Left ventricle myocardium inferior (tissue), 1 donor: ENCODE measurements at places on chromosomes 13 and 19. TPM values are rescaled to one million over a fixed set of nuclear protein-coding genes. Genes with fewer than 3 reads are reported as not detected.

DNA sequence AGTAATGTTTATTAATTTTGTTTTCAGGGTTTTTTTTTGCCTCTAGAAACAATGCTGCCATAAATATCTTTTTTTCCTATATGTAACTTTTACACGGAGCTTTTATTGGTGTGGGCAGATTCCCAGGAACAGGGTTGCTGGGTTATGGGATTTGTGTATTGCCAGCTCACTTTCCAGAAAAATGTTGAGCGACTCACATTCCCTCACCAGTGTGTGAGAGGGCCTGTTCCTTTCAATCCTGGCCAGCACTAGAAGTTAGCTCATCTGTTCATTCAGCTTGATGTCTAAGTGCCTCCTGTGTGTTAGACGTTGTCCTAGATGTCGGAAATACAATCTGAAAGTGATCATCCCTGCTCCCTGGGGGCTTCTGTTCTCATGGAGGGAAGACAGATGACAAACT lies 2.6 kb downstream of the ZNF71 start:
- DNase-seq: no peak

- DNase-seq: no peak
These were observed 2.0 kb upstream of the CCDC97 start for GRCh38 chr19:41307954-41308449.

DNA sequence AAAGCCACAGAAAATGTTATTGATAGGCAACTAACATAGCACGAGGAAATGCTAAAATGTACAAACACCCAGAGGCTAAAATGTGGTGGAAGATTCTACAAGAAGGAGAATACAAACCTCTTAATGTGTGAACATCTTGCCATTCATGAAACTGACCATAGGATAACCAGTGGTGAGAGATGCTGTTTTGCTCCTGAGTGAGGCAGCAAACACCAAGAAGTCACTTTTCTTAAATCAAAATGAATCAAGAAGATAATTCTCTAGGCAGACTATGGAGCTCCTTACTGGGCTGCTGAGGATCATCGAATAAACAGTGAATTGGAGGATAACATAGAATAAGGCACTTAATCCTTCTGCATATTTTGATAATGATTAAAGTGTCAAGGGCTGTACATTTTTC lies 375.4 kb upstream of the SLITRK6 start:
- no peak for DNase-seq

The NXNL1 gene
- 0.33 TPM for total RNA-seq

- DNase-seq: no peak
These were observed 446.4 kb downstream of the DCT start for GRCh38 chr13:94033098-94033497.

GRCh38 chr13:42600943-42601342 lies 27.0 kb downstream of the TNFSF11 start:
- DNase-seq: no peak

- no peak for DNase-seq
These were observed 24.3 kb downstream of the COL4A2 start for GRCh38 chr13:110331362-110331761.

DNA sequence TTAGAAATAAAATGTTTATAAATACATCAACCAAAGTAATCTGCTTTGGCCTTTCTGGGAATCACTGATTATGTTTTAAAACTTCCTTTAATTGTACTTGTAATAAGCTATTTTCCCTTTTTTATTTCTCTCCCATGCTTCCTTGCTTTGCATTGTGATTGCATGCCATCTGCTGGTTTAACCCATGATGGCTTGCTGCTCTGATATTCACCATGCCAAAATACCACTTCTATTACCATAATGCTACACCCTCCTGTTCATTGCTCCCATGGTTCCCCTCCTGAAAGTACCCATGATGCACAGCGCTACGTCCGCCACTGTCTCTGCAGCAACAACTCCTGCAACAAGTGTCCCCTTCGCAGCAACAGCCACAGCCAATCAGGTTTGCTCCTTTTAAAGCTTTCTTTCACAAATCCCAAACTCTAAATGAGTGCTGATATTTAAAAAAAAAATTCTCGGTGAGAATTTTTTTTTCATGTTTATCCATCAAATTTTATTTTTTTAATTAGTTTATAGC lies 67.7 kb upstream of the RAP2A start:
- no peak for DNase-seq

The HDGFL2 gene
- 22.8 TPM for total RNA-seq

The GSX1 gene
- total RNA-seq: not detected

DNA sequence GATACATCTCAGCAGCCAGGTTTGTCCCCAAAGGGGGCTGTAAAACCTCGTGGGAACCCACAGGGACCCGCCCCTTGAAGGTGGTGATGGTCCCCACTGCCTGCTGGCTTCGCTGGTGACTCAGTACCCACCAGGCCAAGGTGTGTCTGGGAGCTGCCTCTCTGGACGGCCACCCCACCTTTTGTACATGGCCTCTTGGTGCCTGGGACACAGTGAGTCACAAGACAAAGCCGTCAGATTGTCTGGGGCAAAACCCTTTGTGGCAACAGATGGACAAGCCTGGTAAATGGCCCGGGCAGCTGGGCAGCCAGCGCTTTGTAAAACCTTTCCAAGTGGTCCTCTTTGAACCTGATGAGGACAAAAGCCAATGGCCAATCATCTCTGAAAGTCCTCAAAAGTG lies 27.9 kb upstream of the KLF2 start:
- DNase-seq: no peak

GRCh38 chr19:50694815-50695145 lies 24.8 kb downstream of the SHANK1 start:
- DNase-seq: no peak

DNA sequence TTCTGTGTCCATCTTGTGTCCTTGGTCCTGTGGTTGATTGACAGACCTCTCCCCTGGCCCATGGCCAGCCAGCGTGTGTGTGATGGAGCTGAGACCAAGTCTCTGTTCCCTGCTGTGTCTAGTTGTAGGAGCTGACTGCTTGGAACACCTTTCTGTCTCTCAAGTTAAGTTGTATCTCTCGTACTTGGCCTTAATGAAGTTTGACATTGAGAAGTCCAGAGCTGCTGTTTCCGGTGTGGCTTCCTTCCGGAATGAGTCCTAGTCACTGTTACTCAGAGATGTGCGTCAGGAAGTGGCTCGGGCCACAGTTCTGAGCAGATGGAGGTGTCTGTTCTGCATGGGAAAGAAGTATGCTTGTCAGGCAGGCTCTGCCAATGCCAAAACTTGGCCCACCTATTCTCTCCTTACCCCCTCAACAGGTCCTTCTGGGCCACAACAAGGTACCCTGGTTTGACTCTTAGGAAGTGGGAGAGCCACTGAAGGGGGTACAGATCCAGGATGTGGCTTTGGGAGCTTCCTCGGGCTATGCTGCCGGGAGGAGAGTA lies 54.3 kb downstream of the GATAD2A start:
- DNase-seq: peak; percentile 46

The RXFP2 gene
- not detected for total RNA-seq

DNA sequence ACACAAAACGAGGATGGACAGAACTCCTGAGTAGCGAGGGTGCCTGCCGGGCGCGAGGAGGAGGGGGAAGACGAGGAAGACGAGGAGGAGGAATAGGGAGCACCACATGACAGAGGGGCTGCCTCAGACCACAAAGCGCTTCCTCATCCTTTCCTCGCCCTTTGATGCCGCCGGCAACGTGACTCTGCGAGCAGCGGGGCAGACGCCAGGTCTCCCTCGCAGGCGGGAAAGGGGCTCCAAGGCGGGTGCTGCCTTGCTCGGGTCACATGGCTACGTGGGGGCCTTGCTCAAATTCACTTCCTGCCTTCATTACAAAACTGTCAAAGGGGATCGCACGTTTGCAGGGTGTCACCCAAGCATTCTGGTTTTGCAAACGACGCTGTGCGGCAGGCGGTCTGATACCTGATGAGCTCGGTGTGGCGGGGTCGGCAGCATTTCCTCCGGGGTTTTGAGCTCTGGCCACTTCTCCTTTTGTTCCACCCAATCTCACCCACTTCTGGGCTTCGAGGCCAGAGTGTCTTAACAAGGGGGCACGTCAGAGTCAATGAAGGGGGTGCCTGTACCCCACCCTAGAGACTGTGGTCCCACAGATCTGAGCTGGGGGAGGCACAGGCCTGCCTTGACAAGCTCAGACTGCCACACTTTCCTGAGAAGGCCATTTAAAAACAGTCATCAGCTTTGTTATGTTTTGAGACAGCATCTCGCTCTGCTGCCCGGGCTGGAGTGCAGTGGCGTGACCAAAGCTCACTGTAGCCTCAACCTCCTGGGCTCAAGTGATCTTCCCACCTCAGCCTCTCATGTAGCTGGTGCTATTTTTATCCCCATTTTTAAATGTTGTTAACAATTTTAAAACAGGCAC lies 14.9 kb downstream of the MAP2K2 start:
- no peak for DNase-seq

The ZGLP1 gene
- 0.74 TPM for total RNA-seq

The IL17D gene
- 1.2 TPM for total RNA-seq

DNA sequence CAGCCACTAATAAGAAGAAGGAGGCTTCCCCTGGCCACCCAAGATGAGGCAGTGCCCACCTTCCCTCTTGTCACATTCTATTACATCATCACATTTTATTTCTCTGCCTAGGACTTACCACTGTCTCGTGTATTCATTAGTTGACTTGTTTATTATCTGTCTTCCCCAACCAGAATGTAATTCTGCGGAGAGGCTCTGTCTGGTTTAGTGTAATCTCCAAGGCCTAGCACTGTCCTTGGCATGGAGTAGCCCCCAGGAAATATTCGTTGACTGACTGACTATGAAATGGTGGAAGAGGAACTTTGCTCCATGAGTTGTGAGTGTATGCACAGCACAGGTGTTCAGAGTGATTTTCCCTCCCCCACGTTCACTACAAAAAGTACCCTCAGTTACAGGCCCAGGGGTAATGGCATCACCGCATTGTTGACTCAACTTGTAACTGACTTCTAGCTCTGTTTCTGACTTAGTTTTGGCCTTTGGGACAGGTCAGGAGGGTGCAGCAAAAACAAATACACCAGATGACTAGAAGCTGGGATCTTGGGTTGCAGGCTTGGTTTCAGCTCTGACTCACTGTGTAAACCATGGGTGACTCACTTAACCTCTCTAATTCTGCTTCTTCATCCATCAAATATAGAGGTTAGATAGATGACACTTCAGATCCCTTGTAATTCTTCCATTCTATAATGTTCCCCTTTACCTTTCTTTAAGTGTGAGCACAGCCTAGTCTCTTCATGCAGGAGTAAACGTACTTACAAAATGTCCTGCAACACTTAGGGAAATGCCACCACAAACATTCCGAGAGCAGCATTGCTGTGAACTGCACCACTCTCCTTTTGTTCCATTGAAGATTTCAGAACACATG lies 229.7 kb downstream of the KCNRG start:
- no peak for DNase-seq

GRCh38 chr19:47390533-47391488 lies 28.5 kb downstream of the MEIS3 start:
- DNase-seq: no peak

The ZNF470 gene
- total RNA-seq: 4.3 TPM

The WIZ gene
- 25.3 TPM for total RNA-seq

GRCh38 chr13:112003941-112004340 lies 63.0 kb upstream of the SOX1 start:
- no peak for DNase-seq

DNA sequence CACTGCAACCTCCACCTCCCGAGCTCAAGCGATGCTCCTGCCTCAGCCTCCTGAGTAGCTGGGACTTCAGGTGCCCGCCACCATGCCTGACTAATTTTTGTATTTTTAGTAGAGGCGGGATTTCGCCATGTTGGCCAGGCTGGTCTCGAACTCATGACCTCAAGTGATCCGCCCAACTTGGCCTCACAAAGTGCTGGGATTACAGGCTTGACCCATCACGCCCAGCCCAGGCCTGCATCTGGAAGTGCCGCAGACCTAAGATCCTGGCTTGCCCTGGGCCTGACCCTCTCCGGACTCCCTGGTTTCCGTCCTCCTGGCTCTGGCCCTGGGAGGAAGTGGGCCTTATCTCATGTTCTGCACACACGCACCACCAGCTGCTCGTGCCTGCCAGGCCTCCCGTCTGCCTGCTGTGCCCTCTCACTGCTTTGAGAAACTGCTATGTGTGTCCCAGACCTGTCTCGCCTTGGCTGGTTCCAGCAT lies 4.7 kb upstream of the PTGIR start:
- no peak for DNase-seq

The PCP2 gene
- 2.7 TPM for total RNA-seq

DNA sequence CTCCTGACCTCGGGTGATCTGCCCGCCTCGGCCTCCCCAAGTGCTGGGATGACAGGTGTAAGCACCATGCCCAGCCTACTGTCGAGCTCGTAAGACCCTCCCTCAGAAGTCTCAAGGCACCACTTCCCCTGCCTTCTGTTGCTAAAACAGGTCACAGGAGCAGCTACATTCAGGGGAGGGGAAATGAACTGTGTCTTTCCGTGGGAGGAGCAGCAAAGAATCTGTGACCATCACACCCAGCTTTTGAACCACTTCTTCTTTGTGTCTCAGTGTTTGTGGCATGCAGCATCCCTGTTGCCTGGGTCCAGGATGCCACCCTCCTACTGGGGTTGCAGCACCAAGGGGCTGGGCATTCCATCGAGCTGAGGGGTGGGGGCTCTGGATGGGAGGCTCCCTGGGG lies 7.7 kb upstream of the CSNK1G2 start:
- no peak for DNase-seq

The FFAR1 gene
- total RNA-seq: not detected

DNA sequence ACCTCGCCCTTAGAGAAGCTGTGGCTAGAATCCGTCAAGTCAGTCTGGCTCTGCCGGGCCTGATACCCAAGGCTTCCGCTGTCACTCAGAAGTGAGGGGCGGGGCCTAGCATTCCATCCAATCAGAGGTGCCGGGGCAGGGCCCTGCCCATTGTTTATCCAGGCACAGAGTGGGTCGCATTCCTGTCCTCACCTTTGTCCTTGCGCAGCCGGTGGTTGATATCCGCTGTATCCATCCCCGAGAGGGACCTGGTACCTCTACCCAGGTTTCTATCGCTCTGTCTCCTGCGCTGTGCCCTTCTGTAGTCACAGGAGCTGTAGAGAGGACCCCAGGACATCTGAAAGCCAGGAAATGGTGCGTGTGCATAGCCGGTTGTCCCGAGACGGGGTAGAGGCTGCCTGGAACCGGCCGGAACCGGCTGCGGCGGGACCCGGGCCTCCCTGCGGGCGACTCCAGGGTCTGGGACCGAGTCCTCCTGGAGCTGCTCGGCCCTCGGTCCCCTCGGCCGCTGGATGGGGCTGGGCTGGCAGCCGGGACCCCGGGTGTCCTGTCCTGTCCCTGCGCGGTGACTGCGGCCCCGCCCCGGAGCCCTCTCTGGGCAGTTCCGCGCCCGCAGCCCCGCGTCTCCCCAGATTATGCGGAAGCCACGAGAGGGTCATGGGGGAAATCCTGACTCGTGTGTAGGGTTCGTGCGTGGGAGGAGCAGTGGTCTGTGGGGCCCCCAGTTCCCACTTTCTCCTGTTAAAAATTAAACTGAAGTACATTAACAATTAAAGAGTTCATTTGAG lies at the start of gene ZNF763:
Gene ZNF763 (plus strand): TSS at position 183 of the 788 bp plus-strand sequence. CDS start 169 bp downstream, at position 352.
- peak; percentile 95 for DNase-seq
